NCI-H1092 (cell line): ENCODE measurements at places on chromosomes 7 and 10.

DNA sequence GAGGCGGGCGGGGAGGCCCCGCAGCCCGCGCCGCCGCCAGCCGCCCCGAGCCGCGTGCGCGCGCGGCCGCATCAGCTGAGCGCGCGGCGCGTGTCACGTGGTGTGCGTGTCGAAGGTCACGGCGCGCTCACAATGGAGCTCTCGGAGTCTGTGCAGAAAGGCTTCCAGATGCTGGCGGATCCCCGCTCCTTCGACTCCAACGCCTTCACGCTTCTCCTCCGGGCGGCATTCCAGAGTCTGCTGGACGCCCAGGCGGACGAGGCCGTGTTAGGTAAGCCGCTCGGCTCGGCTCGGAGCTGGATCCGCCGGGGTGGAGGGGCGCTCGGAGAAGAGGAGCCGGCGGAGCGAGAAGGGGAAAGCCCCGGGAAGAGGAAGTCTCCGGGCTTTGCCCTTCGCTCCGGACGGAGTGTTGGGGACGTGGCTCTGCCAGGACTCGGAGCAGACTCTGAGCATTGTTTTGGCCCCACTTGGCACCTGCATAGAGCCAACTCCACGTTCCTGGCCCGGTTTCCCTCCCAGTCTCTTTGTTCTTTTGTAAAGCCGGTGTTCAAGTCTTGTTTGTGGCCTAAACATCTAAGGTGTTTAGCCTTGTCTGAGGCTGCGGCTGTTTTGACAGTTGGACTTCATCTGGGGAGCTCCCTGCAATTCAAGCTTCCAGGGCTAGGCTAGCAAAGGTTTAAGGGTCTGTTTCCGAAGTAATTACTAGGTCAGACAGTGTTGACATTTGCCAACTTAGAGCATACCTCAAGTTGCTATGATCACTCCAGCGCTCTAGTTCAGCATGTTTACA is at the start of gene COMMD3:
COMMD3 (plus strand) TSS at position 103 of the 790 bp plus-strand sequence; CDS start at position 133, 30 bp downstream.
- peak; percentile 79 for DNase-seq

DNA sequence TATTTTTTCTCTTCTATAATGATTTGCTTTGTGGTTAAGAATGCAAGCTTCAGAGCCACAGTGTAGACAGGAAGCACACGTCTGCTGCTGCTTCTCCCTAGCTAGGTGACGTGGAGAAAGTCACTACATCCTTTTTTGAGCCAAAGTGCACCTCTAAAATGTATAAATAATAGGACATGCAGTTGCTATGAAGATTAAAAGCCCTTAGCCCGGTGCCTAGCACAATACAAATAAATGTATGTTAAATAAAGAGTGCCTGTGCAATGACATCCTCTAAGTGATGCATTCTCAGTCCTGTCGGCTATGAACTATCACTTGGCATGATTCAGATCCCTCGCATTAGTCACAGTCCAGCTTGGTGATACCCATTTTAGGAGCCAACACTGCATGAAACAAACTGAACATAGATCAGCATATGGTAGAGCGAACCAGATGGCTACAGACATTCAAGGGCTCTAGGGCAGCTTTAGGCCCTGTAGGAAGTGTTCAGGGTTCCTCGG is 4.8 kb upstream of the TRDMT1 start:
- no peak for DNase-seq

DNA sequence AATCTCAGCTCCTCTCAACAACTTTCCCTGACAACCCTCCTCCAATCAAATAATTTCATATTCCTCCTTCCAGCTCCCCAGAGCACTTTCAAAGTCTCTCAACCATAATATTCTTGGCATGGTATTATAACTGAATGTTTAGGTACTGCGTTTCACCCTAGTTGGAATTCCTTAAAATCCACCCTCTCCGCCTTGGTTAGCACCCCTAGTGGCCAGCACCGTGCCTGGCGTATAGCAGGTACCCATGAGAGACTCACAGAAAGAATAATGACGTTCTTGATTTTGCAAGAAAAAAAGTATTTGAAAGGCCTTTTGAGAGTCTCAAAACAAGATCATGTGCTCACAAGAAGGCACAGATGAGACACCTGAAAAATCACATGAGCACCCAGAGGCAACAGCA is 50.9 kb downstream of the GLI3 start:
- DNase-seq = no peak

DNA sequence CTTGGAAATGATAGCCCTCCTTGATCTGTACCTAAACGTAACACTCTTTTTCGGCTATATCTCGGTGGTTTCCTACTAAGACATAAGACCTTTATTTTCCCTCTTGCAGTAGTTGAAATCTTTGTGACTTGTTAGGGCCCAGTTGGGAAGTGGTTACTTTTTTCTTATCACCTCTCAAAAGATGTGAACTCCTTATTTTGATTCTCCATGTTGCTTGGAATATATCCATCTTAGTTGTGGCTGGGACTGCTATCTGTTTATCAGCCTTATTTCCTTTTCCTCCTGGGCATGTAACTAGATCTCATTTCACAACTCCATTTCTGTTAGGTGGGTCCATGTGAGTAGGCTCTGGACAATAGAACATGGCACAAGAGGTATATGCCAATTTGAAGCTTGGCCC is 4.1 kb upstream of the CPED1 start:
- no peak for DNase-seq

- no peak for DNase-seq
These were observed 3.7 kb downstream of the ZFYVE27 start for GRCh38 chr10:97740613-97741012.

GRCh38 chr10:29146311-29147100 is 142.4 kb upstream of the LYZL1 start:
- no peak for DNase-seq

DNA sequence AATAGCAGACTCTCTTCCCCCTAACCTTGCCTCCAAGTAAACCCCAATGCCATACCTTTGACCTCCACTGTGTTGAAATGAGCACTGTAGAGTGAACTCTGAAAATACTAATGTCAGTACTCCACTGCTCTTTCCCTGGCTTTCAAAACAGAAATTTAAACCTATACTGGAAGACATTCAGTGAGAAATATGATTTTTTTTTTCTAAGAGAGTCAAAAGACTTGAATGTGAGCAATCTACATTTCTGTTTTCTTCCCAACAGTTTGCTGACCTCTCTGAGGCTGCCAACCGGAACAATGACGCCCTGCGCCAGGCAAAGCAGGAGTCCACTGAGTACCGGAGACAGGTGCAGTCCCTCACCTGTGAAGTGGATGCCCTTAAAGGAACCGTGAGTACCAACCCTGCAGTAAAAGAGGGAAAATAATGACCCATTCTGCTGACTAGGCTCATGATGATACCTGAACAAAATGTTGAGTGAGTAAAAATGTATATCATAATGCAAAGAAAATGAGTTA is 6.4 kb downstream of the VIM start:
- no peak for DNase-seq

DNA sequence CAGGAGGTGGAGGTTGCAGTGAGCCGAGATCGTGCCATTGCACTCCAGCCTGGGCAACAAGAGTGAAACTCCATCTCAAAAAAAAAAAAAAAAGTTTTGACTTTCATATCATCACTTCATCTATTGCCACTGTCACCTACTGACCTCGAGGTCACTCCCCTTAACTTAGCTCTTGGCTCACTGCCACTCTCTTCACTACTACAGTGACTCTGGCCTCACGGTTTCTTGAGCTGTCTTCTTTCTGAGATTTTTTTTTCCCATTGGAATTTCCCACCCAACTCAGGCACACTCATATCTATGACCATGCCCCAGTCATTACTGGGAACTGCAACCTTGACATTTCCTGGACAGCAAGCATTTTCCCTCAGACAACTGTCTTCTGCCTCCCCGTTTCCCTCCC is 42.6 kb upstream of the C7orf33 start:
- no peak for DNase-seq

DNA sequence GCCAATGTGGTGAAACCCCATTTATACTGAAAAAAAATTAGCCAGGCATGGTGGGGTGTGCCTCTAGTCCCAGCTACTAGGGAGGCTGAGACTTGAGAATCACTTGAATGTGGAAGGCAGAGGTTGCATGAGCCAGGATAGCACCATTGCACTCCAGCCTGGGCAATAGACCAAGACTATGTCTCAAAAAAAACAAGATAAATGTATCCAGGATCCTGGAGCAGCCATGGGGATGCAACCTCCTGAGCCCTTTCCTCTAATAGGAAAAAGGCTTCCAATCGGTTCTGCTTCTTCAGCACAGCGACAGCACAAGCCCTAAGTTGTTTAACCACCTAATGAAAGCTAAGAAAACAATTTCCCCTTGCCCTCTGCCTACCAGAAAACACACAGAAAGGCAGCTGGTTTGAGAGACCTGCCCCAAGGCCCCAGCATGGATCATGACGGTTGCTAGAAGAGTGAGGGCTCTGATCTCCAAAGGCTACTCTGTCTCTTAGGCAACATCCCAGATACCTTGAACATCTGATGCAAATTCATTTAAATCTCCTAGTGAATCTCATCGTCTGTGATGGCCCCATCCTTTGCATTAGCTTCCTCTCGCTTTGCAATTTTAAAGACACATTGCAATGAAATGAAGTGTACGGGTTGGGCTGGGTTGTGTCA is 220.8 kb downstream of the ARHGAP21 start:
- DNase-seq = no peak

DNA sequence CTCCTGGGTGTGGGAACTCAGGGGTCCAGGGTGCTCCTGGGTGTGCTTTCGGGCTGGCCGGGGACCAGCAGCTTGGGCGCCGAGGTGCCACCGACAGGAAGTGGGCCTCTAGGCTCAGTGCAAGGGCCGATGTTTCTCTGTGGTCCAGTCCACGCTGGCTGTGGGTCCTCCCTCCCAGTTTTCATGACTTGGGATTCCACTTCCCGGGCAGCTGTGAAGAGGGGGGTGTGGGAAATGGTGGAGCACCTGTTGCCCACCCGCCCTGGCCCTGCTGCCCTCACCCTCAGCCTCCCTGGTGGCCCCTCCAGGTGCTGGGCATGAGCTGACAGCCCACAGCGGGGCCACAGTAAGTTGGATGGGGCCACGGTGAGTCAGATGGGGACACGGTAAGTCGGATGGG is 58.5 kb downstream of the NKX6-2 start:
- no peak for DNase-seq

DNA sequence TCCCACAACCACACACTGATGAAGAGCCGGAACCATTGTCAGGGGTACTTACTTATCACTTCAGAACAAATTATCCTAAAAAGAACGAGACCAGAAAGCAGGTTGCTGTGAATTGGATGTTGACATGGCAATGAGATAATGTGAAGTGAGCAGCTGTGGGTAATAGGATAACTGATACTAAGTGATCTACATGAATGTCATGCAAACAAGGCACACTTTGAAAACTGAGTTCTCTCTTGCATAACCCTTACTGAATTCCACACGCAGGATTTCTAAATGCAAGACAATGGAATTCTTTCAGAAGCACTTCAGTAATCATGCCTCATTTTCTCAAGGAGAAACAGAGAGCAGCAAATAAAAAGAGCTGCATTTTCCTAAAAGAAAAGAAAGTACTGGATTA is 242.5 kb upstream of the TMEM229A start:
- DNase-seq = no peak

DNA sequence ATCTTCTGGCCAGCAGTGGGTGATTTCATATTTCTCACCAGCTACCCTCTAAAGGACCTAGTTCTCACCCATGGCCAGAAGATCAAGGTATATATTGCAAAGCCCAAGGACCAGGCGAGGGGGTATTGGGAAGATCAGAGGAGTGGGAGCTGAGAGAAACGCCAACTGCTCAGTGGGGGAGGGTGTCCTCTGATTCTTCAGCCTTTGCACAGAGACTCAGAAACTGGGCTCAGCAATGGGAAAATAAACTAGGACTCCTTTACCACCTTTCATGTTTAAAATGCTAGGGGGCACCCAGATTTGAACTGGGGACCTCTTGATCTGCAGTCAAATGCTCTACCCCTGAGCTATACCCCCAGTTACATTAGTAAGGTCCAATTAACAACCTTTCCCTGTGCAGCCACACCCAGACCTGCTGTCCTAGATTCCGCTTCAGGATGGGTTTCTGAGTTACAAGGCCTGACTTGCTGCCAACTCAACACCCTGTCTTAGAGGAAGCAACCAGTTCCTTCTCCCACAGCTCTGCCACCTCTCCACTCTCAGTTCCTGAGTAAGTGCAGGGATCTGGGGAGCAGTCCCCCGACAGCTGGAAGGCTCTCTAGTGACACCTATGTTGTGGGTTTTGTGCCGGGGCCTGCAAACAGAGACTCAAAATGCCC is 93.5 kb downstream of the ZNF783 start:
- no peak for DNase-seq

GRCh38 chr10:106625751-106626150 is 538.8 kb downstream of the SORCS1 start:
- no peak for DNase-seq

DNA sequence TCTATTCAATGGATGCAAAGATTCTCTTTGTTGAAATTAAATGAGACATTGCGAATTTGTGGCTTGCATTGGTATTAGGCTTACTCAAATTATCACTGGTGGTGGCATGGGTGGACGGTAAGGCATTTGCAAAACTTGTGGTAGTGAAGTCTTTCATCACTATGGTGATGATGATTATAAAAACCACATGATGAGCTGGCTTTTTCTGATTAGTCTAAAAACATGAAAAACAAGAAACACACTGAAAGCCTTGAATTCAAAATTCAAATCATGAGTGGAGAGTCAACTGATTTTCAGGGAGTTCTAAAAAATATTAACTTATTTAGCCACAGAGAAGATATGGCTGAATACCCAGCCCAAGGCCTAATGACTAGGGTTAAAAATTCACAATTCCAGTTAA is 99.8 kb upstream of the HGF start:
- no peak for DNase-seq
